ENCODE measurements at places on chromosomes 12 and 14. TPM values are rescaled to one million over a fixed set of nuclear protein-coding genes. Genes with fewer than 3 reads are reported as not detected.

ZFP36L1 gene
- total RNA-seq, result 69.2 TPM

MUCL1 gene
- not detected for total RNA-seq

DNA sequence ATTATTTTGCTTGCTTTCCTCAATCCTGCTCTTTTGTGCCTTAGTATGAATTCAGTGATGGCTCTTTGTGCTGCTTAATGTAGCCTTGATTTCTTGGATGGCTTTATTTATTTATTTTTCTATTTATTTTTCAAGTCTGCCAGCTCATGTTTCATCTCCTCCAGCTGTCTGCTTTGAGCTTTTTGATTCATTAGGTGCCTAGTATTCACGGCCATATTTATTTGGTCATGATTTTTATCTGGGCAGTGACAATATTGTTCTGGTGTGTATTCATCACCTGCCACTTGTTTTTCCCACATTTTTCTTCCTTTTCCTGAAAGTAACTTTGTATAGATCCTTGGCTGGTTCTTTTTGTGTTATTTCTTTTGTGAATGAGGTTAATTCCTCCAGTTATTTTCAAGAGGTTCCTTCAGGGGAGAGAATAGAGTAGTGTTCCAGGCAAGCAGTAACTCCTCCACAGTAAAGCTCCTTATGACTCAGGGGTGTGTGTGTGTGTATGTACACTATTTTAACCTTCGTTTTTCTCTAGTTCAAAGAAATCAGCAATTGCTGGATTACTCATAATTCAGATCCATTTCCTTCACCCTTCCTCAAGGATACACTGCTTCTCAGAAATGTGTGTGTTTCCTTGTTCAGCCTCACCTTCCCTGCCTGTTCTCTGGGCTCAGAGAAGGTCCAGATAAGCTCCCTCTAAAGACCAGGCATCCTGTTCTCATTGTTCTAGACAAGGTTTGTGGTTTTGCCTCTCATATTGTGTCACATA is 51.6 kb upstream of the PMCH start:
- no peak for DNase-seq

- no peak for DNase-seq
Observed at GRCh38 chr12:47615711-47616110, 90.1 kb downstream of the RPAP3 start.

TMTC2 gene
- 2.9 TPM for total RNA-seq

DNA sequence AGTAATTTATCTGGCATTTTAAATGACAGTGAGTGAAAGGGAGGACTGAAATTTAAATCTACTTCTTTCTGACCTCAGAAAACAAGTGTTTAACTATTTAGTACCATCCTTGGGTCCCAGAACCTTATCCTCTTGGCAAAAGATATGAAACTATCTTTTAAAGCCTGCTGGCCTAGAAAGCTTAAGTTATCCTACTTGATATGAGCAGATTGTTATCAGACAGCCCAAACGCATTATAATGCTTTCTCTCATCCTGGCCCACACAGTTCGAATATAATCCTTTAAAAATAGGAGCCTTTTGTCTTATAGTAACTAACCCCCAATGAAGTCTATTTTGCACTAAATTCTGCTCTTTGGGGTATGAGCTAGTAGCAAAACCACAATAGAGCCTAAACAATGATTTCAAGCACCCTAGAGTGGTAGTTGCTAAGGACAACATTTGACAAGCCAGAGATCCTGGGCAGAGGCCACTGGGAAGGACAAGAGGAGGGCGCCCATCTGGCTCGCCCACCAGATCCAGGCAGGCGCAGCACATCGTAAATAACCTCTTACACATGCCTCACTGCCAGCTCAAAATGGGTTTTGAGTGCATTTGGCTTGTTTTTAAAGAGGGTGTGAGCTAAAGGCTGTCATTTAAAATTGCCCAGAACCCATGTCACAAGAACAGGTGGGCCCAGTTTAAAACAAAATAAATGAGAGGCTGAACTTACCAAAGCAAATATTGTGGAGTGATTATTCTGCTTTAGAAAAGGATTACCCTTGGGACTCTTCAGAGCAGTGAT is 37.7 kb upstream of the CRY1 start:
- no peak for DNase-seq

- no peak for DNase-seq
Observed at GRCh38 chr12:31801872-31802271, 73.1 kb upstream of the AMN1 start.

NRIP2 gene
- 2.9 TPM for total RNA-seq

CPM gene
- total RNA-seq, result 3.2 TPM

DNA sequence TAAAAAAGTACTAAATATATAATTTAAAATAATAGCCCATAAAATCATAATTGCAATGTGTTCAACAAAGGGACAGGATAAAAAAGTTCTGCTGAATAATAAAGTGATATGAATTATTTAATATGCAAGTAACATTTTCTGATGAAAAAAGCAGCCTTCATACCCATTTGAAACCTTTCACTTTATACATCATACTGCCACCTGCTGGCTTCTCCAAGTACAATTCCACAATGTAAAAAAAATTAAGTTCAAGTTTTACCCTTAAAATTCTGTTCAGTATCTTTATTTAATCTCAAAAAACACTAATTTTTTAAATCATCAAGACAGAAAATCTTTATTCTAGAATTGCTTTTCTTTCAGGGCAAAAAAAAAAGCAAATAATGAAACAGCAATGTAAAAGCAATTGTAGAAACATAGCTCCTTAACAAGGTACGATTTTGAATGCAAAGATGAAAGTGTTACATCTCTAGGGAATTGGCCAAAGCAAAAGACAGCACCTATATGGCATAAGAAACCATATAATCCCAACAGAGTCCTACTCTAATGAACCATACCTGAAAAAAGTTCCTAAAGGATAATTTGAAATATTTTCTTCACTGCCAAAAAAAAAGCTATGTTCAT is 15.0 kb downstream of the MDM1 start:
- no peak for DNase-seq

GRCh38 chr12:59700153-59700450 is 104.3 kb downstream of the SLC16A7 start:
- no peak for DNase-seq

PDE6H gene
- not detected for total RNA-seq

DNA sequence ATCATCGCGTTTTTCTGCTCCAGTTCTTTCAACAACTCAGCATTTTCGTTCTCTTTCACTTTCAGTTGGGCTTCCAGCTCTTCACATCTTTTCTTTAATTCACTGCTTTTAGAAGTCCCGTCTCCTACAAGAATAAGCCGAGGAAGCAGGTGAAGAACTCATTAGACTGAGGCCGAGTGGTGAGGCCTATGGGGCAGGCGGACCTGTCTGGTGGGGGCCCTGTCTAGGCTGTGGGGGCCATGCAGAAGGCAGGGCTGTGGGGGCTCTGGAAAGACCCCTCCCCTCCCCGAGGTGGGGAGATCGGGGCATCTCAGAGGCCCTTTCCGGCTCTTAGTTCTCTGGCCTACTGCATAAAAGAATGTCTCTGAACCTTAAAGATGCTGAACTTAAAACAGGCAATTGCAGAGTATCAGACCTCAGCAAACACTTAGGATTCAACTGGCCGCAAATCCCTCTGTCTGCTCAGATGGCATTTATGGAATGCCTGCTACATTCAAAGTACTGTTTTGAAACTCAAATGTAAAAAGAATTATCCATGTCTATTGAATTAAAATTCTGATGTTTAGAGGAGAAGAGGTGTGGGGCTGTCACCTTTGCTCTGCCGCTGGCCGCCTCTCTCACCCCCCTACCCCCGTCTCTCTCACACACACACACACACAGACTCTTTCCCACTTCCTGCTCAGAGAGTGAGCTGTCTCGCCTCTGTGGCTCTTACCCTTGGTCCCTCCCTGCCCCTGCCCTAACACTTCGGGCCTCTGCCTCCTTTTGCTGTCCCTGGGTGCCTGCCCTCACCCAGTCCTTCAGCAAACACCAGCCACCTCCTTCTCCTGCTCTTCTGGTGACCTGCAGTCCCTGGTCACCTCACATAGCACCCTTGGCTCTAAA is 34.7 kb downstream of the CCDC92 start:
- no peak for DNase-seq

GRCh38 chr12:117563706-117564105 is 202.3 kb upstream of the NOS1 start:
- no peak for DNase-seq

DNA sequence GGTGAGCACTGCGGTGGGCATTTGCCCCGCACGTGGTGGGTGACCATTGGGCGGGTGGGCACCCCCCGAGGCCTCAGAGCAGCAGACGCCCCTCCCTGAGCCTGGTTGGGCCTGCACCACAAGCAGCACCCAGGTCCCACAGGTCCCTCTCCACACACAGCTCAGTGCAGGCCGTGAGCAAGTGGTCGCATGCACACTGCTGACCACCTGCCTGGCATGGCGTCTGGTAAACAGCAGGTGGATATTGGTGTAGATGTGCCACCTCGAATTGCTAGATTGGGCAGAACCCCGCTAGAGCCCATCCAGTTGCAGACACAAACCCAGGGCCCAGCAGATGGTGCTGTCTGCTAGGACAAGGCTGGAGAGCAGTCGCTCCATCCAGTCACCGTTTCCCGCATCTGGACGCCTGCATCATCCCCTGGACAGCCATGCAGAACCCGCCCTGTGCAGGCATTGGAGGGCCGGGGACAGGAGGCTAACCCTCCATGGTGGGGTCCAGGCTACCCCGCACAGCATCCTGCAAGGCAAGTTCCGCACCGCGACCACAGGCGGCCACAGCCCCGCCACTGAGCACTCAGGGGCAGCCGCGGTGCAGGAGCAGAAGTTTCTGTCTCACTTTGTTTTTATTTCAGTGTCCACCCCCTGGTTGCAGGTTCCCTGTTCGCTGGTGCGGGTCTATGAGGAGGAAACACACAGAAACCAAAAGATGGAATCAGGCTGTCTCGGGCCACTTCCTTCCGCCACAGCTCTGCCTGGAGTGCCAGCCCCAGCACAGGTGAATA is 45.6 kb upstream of the RIMBP2 start:
- no peak for DNase-seq

- DNase-seq, result peak; percentile 88
Observed at GRCh38 chr12:26124446-26125399, at the start of gene BHLHE41. BHLHE41 (minus strand) TSS chr12:26125037; CDS start chr12:26124779, 258 bp downstream.

Measured in cardiac septum (tissue), 1 donor.